CD4-positive, alpha-beta T cell treated with Interleukin-6 at 100 ng/mL for 8 hours (primary cell): ENCODE measurements at places on chromosomes 16 and 17.

DNA sequence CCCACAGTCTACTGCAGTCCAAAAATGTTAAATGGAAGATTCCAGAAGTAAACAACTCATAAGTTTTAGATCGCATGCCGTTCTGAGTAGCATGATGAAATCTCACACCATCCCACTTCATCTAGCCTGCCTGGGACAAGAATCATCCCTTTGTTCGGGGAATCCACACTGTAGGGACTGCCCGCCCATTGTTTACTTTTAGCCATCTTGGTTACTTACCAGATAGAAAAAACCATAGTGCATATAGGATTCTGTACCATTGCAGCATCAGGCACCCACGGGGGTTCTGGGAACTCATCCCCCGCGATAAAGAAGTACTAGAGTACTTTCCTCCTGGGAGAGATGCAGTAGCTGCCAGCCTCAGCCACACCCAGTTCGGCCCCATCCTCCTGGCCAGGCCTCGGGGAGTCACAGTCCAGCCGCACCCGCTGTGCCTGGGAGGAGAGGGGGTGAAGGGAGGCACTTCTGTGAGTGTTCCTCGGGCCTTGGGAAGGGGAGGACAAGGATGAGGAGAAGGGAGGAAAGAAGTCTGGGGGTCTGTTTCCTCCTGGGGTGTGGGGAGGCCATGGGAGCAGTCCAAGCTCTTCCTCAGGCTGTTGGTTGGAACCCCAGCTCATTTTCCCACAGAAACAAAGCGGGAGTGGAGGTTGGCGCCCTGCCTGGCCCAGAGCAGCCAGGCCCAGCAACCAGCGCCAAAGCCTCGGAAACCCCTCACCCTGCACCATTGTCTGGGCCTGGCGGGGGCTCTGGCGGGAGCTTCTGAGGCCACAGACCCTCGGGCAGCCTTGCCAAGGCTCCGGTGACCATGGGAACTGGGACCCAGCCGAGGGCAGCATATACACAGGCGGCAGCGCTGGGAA lies 8.9 kb downstream of the TRIM47 start:
- no peak for DNase-seq

GRCh38 chr16:263182-263774 lies 12.5 kb downstream of the RGS11 start:
- no peak for DNase-seq

DNA sequence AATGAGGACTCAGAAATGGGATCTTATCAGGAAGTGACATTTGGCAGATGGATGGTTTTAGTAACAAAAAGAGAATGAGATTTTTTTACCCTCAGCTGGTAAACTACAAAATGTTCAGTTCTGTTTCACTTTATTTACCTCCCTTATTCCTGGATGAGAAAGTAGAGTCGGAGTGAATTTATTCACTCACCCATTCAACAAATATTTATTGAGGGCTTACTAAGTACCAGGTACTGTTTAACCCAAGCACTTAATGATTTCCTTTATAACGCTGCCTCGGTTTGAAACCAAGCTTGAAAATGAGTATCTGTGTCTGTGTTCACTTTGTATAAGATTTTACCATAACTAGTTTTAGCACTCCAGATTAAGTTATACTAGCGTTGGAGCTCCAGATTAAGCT lies 38.1 kb downstream of the CDRT15 start:
- DNase-seq, result no peak

GRCh38 chr17:34312080-34312479 lies 7.2 kb upstream of the CCL8 start:
- DNase-seq, result no peak

GRCh38 chr17:61361084-61361483 lies 38.6 kb upstream of the TBX2 start:
- DNase-seq, result no peak

DNA sequence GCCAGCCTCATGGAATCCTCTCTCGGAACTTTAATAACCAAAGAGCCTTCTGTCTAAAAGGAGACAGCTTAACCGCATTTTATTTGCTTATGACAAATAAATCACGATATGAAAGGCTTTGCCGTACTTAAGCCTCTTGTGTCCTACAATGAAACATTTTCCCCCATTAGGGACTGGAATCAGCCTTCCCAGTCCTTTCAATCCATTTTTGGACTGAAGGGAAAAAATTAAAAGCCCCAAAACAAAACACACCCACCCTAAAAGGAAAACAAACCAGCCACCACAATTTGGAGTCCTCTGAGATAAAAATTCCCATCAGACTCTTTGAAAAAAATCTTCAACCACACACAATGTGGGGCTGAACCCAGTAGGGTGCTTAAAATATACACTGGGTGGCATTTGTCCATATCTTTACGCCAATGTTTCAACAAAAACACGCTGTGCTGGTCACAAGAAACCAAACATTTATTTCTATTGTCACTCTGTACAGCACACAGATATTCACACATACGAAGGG lies 3.0 kb downstream of the HOXB4 start:
- no peak for DNase-seq

- no peak for DNase-seq
Measured at GRCh38 chr17:27907976-27908558, 14.9 kb upstream of the LYRM9 start.
